Lower lobe of right lung (tissue), 2 donors: ENCODE measurements at places on chromosomes 16 and 17.

GRCh38 chr16:30925632-30925987, 2.2 kb downstream of the FBXL19 start:
- H3K27me3 ChIP-seq = no peaks in the 10 kb centered on the region
- H3K4me3 ChIP-seq = no peak overlapping the region
- peaks cover 8% of the 10 kb centered on the region for H3K36me3 ChIP-seq
- H3K27ac ChIP-seq = no peak overlapping the region
- peaks cover 3% of the 10 kb centered on the region for H3K4me1 ChIP-seq

- H3K4me3 ChIP-seq = no peak overlapping the region
- H3K36me3 ChIP-seq = no peaks in the 10 kb centered on the region
- H3K27me3 ChIP-seq = peaks cover 18% of the 10 kb centered on the region
- H3K4me1 ChIP-seq = no peaks in the 10 kb centered on the region
- DNase-seq = no peak
These were observed 19.0 kb upstream of the CALB2 start for GRCh38 chr16:71339236-71340171.

GRCh38 chr16:21277045-21277926, 804 bp downstream of the CRYM start:
- peaks cover 7% of the 10 kb centered on the region for H3K4me1 ChIP-seq
- peaks cover 37% of the 10 kb centered on the region for H3K27me3 ChIP-seq
- peak overlapping the region; percentile 54 for H3K4me3 ChIP-seq

DNA sequence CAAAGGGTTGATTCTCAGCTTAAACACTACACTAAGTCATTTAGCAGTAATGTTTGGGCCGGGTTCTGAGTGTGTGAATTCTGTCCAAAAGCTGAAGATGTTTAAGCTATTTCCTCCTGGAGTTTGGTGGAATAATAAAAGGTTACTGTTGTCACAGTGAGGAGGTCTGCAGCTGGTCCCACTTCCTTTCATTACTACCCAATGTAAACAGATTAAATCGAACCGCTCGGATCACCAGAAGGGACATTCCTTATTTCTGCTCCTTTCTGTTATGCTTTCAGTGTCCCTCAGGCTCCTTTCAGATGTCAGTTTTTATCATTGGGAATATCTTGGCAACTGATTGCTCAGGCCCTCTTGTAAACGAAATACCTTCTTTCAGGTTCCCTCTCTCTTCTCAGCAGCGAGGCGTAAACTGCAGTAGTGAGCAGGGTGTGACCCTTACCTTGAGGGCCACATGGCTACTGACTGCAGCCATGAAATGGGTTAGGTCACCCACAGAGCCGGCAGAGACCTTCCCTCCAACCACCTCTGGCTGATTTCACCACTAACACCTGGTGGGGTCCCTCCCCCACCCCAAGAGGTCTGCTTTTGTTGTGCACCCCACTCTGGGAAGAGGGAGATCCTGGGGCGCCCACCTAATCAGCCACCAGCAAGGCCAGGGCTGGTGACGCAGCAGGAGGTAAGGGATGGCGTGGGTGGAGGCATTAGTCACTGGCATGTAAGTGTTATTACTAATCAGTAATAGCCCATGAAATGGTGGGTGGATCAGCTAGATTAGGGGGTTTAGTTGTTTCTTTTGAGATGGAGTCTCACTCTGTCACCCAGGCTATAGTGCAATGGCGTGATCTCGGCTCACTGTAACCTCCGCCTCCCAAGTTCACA, 117.6 kb downstream of the VPS53 start:
- no peak overlapping the region for H3K4me3 ChIP-seq
- peaks cover 31% of the 10 kb centered on the region for H3K36me3 ChIP-seq
- no peaks in the 10 kb centered on the region for H3K27me3 ChIP-seq
- H3K27ac ChIP-seq = no peak overlapping the region
- no peak for DNase-seq

GRCh38 chr17:80811181-80812105, 180.2 kb upstream of the CHMP6 start:
- no peak overlapping the region for H3K27ac ChIP-seq
- no peaks in the 10 kb centered on the region for H3K4me1 ChIP-seq
- H3K36me3 ChIP-seq = no peaks in the 10 kb centered on the region

DNA sequence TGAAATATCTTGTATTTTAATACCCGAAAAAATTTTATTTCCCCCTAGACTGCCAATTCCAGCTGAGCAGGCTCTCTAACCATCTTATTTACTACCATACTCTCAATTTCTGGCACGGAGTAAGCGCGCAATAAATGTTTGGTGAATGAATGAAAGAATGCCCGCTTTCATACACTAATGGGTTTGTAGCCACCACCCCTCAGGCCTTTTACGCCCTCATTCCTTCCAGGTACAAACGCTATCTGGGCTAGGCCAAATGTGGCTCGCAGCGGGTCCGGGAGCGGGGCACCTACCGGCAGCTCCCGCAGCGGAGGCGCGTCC, 536 bp upstream of the PLD2 start:
- no peaks in the 10 kb centered on the region for H3K27me3 ChIP-seq
- peaks cover 18% of the 10 kb centered on the region for H3K4me1 ChIP-seq
- no peak for DNase-seq
- peaks cover 23% of the 10 kb centered on the region for H3K36me3 ChIP-seq

DNA sequence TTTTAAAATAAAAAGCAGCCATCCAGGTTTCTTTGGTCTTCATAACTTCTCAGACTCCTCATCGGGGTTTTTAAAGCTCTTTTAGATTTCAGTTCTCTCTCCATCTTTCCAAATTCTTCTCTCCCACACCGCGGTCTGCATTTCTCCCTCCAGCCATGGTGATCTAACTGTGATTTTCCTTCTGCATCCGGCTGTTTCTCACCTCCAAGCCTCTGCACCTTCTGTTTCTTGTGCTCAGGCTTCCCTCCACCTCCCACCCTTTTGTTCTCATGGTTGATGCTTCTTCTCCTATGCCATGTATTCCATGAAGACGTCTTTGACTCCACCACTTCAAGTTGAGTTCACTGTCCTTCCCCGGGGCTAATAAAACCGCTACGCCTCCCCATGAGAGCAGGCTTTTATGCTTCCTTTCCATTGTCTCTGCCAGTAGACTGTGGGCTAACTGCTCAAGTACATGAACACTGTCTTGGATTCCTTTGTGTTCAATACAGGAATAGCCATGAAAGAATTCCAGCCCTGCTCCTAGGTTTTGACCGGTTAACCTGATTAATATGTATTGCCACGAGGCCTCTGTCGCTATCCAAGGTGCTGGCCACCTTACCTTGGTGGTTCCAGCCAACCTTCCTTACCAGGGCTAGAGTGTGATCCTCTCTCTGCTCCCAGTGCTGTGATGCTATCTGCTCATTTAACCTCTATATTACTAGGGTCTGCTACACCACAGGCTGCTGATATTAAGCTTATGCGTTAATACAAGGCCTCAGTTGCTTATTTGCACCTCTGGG, 625.1 kb downstream of the HS3ST4 start:
- H3K4me3 ChIP-seq = no peak overlapping the region
- no peak overlapping the region for H3K27ac ChIP-seq
- no peaks in the 10 kb centered on the region for H3K27me3 ChIP-seq

DNA sequence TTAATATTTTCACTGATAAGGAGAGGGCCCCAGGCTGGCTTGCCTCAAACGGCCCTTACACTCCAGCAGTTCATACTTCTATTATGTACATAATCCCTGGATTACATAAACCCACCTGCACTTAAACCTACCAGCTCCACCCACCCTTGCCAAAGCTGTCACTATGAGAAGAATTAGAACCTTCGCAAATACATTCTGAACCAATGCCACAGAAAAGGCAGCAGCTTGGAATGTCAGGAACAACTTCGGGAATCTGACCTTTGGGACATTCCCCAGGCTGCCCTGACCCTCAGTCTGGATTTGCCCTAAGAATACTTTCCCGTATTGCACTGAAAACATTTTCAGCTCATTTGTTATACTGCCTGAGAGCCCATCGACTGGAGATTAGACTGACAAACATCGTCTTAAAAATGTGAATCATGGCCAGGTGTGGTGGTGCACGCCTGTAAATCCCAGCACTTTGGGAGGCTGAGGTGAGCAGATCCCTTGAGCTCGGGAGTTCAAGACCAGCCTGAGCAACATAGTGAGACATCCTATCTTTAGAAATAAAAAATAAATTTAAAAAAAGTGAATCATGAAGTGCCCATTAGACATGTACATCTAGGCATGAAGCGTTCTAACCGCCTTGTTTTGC, 21.0 kb upstream of the SEC14L1 start:
- DNase-seq = no peak
- H3K4me1 ChIP-seq = peaks cover 90% of the 10 kb centered on the region
- no peaks in the 10 kb centered on the region for H3K36me3 ChIP-seq
- H3K27me3 ChIP-seq = no peaks in the 10 kb centered on the region
- no peak overlapping the region for H3K4me3 ChIP-seq
- peak overlapping the region; percentile 74 for H3K27ac ChIP-seq

DNA sequence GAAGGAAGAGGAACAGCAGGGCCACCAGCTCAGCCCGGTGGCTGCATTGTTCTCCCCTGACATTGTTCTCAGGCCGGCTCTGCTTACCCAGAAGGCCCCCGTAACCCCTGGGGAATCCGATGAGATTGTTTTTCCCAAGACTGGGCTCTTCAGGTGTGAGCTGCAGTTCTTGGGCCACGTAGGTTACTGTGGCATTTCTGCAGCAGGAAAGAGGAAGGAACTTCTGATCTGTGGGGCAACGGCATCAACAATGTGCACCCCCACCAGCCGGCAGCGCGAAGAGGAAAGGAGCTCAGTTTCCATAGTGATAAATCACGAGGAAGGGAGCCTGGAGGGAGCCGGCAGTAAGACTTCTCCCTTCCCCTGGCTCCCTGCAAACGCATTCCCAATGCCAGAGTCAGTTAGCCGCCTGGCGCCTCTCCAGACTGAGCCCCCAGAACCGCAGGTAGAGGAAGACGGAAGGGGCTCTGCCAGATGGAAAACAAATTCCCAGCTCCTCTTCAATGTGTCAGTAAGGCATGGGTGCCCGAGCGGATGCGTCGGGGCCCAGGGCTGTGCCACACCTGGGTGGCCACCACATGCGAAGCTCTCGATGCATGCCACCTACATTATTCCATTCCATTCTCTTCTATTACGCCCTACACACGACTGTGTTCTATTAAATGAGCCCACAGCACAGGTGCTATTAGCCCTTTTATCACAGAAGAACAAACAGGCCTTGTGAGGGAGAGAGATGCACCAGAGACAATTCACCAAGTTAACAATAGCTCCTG, 21.5 kb upstream of the PECAM1 start:
- no peaks in the 10 kb centered on the region for H3K36me3 ChIP-seq
- H3K27ac ChIP-seq = peak overlapping the region; percentile 62
- peaks cover 30% of the 10 kb centered on the region for H3K4me1 ChIP-seq
- peak; percentile 79 for DNase-seq
